Inflammatory macrophage (primary cell): ENCODE measurements at places on chromosomes 3 and 15.
A peak's percentile ranks its signal among the peaks of the same experiment; 100 is the strongest.

GRCh38 chr3:17830788-17831187 lies 88.4 kb upstream of the TBC1D5 start:
- DNase-seq = no peak

DNA sequence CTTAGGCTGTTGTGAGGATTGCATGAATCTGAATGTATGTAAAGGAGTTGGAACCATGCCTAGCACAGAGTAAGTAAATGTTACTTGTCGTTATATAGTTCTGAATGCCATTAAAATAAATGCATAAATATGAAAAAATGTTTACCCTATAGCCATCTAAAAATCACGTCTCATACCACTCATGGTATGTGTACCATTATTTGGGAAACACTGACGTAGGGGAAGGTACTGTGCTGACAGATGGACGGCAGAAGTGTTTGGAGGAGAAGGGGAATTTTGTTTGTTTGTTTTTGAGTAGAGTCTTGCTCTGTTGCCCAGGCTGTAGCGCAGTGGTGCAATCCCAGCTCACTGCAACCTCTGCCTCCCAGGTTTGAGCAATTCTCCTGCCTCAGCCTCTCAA lies 30.5 kb upstream of the PDZRN3 start:
- DNase-seq = no peak

DNA sequence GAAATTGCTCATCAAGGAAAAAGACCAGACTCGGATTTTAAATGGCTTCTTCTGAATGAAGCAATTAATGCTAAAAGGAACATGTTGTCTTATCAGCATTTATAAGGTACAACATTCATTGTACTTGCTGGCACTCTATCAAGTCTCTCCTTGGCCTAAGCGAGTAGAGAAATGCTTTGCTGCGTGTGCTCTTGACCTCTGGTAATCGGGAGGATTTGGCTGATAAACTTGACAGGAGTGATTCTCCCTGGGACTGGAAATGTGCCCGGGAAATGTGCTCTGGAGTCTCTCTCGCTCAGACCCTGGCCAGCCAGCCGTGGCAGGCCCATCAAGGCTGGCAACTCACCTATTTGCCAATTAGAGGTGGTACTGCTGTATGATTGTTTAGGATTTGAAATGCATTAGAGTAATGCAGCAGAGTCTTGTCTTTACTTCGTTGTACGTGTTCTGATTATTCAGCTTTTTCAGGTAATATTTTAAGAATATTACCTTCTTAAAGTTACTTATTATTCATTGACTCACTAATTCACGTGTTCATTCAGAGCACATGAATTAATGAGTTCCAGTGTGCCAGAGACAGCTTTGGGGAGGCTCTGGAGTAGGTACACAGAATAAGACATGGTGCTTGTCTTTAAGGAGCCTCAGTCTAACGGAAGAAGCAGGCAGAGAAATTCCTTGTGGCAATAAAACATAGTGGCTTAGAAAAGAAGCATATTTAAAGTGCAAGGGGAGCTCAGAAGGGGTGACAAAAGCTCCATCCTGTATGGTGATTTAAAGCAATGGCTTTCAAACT lies 48.0 kb upstream of the TPRG1 start:
- no peak for DNase-seq

- DNase-seq = no peak
These were observed 8.3 kb upstream of the SEMA7A start for GRCh38 chr15:74442063-74442462.

DNA sequence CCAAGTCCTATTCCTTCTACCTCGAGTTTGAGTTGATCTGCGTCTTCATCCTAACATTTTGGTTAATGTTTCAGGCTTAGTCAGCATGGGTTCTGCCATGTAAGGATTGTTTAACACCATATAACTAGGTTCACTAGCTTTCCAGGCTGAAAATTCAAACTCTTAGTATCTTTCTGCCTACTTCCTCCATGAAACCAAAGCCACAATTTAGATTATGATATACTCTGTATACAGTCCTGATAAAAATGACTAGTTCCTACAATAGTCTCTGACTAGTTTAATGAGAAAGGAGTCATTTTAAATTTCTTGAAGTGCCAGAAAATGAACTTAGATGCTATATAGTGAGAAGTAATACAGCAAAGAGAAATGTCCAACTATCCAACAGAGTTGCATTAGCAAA lies 6.6 kb upstream of the BTLA start:
- no peak for DNase-seq

GRCh38 chr3:41173926-41174885 lies 25.1 kb upstream of the CTNNB1 start:
- DNase-seq = no peak

GRCh38 chr3:70749122-70749521 lies 436.7 kb upstream of the MDFIC2 start:
- DNase-seq = no peak

DNA sequence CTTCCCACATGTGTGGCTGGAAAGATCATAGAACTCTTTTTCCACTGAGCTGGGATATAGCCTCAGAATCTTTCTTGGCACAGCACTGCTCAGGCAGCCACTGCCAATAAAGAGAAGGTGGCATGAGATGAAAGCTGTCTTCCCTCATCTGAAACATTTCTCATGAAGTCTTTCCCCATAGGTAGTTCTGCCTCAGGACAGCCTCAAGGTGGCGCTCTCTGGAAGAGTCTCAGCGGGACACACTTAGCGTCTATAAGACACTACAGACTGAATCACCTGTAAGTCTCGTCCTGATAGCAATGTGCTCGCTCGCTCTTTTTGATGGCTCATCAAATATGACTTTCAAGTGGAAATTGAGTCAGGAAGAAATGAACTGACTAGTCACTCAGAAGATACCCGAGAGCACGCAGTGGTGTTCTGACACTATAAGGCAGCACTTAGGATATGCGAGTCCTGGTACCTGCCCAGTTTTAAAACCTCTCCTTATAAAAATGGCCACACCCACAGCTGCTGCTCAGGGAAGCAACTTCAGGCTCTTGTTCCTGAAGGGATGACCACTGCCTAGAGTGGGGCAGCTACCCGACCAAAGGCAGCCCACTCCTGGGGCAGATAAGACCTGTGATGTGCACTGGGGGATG lies 269.5 kb downstream of the SUCLG2 start:
- peak; percentile 40 for DNase-seq

DNA sequence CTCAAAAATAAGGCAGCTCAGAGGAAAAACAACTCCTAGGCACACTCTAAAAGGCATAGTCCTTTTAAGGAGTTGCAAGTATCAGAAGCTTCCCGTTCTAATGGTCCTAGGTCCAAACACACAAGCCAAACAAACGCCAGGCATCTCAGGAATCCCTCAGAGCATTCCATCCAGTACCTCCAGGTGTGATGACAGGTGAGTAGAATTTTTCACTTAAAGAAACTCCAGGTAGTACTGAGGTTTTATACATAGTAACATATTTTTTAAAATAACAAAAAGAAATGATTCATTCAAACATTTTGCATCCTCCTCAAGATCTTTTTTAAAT lies 1092.3 kb downstream of the TUSC7 start:
- DNase-seq = no peak
